ENCODE measurements at places on chromosomes 11 and 22.

DNA sequence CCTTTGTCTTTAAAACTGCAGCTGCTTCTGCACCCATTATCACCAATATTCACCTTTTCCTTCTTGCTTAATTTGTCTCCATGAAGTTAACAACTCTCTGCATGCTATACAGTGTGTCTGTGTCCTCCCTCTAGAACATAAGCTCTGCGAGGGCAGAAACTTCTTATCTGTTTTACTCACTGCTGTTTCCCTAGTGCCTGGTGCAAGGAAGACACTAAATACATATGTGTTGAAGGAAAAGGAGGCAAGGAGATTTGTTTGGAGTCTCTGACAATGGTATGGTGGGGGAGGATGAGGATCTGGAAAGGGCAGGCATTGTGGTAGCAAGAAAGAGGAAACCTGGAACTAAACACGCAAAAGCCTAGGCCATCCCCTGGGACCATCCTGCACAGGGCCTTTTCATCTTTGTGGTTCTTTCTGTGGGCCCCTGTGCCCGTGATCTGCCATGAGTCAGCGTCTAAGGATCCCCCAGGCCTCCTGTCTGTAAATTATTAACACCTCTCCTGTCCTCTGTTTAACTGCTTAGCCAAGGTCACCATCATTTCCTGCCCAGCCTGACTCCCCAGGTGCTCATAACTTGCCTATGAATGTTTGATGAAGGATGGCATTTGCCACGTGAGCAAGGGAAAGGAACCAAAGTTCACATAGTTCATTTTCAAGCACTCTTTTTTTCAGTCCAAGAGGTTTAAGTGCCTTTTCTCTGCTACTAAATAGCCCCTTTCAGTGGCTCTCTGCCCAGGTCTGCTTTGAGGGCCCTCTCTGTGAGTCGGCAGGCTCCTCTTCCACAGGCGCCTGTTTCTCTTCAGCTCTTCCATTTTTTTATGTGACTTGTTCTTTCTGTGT is 131.1 kb downstream of the RASSF10 start:
- DNase-seq, result no peak

DNA sequence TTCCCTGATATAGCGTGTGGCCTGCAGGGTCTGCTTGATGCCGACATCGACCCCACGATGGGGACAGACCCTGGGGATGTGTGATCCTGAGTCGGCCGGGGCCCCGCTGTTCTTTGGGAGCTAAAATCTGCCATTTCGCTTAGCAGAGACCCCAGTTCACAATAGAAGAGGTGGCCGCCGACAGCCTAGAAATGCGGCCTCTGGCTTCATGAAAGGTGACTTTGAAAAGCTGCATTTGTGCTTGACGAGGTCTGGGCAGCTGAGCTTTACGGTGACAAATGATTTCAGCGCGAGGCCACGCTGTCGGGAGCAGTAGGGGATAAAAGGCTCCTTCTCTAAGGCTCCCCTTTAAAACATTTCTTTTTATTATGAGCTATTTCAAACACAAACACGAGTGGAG is 71.7 kb downstream of the RPS6KA4 start:
- DNase-seq, result no peak

DNA sequence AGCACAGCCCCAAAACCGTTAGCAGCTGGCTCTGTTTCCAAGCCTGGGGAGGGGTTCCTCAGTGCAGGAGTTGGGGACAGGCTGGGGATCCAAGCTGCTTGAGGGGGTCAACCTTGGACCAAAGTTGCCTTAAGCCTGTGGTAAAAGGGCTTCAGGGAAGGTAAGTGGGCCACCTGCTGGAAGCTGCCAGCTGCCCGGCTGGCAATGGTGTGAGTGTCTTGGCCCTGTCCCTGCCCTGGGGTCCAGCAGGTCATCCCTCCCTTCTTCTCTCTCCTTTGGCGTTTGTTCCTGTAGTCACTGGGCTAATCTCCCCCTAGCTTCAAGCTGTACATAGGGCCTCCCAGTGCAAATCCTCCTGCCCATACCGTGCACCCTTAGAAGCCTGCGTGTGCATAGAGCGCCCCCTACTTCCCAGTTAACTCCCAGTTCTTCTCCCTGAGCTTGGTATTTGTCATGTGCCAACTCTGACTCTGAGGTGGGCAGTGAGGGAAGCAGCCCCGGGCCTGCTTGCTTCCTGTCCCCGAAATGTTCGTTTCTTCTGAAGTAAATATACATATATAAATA is 4.4 kb downstream of the TMEM258 start:
- peak; percentile 51 for DNase-seq

- DNase-seq, result no peak
These were observed 3.5 kb upstream of the UVRAG start for GRCh38 chr11:75811485-75811884.

- peak; percentile 72 for DNase-seq
These were observed 23.9 kb upstream of the LYVE1 start for GRCh38 chr11:10592331-10592730.

- no peak for DNase-seq
These were observed 23.1 kb downstream of the DDIAS start for GRCh38 chr11:82924522-82925224.

GRCh38 chr22:19832476-19833108 is 22.1 kb downstream of the GNB1L start:
- peak; percentile 19 for DNase-seq

DNA sequence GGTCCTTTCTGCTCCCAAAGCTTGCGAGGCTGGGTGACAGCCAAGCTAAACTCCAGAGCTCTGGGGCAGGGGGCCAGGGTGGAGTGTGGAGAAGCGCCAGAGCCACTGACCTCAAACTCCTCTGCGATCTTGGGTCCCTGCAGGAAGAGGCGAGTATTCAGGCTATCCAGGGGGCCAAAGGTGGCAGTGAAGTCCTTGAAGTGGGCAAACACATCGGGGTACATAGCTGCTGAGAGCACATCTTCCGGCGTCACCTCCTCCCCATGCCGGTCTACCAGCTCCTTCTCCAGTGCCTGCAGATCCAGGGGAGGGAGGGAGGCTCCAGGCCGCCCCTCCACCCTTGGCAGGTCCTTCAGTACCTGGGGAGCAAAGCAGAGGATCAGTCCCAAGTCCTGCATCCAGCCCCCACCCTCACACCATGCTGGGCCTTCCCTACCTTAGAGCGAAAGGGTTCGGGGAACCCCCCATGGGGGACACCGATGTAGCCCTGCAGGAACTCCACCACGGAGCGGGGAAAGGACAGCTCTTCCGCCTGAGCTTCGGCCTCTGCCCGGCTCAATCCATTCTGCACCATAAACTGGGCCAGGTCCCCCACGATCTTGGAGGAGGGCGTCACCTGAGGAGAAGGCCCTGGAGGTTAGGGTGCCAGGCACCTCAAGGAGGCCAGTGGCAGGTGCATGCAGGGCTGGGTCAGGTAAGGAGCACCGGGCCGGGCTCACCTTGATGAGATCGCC is 6.4 kb downstream of the RCE1 start:
- DNase-seq, result no peak

DNA sequence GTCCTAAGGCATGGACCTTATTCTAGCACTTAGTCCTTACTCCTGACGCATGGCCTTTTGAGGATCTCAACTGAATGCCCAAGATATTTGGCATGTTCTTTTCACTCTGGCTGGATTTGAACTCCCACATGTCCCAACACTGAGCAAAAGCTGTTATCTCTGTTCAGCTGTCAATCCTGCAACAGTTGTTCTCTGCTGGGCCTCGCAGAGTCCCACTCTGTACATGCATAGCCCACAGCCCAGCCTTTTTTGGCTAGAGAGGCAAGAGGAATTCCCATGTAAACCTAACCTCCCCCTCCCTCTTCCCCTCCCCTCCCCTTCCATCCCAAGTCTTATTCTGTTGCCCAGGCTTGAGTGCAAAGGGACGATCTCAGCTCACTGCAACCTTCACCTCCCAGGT is 21.8 kb upstream of the DRG1 start:
- DNase-seq, result no peak

- peak; percentile 33 for DNase-seq
These were observed 6.7 kb downstream of the CENPM start for GRCh38 chr22:41939981-41940831.

DNA sequence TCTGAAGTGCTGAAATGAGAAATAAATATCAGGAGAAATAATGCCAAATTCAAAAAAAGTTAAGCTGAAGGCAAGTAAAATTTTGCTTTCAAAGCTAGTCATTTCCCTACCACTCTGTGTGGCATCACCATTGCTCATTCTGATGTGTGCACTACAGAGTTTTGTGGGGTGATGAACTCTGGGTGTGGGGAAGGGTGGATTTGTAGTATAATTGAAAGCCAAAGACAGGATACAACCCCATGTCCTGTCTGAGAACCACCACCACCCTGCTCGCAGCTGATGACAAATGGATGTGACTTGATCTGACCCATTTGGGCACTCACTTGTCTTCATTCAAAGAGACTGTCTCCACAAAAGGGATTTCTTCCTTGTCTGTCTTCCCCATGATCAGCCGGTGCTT is 19.3 kb upstream of the TMEM9B start:
- no peak for DNase-seq

- DNase-seq, result no peak
These were observed 64.4 kb upstream of the HORMAD2 start for GRCh38 chr22:30015846-30016245.

DNA sequence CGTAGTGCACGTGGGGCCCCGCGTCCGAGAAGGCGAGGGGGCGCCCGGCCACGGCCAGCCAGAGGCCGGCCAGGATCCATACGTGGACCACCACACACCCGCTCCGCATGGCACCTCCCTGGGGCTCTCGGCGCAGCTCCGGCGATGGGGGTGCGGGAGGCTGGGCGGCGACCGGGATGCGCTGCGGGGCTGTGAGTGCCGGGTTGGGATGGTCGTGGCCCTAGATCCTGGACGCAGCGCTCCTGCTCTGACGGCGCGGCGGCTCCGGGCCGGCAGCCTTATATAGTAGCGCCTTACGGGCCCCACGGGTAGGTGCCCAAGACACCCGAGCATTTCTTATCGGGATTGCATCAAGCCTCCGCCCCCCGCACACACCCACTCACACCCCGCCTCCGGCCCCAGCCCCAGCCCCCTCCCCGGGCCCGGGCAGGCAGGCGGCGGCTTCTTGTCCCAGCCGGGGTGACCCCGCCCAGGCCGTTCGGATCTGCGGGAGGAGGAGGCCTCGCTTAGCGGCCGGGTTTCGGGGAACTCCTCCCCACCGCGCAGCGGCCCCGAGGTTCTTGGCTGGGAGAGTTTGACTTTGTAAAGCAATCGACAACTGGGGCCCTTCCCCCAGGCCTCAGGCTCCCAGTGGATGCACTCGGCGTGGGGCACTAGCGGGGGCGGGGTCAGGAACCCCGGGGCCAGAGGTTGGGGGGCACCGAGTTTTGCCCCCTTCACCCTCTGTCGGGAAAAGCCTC is at the start of gene FGF19:
Gene FGF19 (minus strand): TSS at position 255 of the 740 bp plus-strand sequence. CDS start 146 bp downstream, at position 109.
- DNase-seq, result no peak

DNA sequence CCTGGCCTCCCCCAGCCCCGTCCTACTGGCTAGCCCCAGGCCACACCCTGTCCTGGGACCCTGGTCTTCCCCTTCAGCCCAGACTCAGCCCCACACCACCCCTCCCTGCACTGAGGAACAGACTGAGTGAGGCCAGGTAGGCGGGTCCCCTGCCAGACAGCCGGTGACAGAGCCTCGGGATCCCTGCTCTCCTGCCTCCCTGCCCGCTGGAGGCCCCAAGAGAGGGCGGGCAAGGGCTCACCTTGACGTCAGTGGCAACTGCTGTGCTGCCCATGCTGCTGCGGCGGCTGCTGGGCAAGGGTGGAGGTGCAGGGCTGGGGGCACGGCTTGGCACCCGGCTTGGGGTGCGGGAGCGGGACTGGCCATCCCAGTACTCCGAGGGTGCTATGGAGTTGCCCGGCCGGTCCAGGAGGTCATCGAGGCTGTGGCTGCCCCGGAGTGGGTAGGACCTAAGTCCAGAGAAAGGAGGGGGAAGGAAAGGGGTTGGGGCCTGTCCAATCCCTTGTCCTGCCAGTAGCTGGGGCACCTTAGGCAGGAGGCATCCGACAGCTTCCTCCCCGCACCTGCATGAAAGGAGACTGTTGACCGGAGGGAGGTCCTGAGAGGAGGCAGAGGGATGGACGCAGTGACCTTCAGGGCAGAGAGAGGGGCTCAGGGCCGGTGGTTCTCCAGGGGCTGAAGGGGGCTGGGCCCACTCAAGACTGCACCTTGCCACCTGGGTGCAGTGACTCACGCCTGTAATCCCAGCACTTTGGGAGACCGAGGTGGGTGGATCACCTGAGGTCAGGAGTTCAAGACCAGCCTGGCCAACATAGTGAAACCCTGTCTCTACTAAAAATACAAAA is 2.2 kb upstream of the SLC16A8 start:
- no peak for DNase-seq

DNA sequence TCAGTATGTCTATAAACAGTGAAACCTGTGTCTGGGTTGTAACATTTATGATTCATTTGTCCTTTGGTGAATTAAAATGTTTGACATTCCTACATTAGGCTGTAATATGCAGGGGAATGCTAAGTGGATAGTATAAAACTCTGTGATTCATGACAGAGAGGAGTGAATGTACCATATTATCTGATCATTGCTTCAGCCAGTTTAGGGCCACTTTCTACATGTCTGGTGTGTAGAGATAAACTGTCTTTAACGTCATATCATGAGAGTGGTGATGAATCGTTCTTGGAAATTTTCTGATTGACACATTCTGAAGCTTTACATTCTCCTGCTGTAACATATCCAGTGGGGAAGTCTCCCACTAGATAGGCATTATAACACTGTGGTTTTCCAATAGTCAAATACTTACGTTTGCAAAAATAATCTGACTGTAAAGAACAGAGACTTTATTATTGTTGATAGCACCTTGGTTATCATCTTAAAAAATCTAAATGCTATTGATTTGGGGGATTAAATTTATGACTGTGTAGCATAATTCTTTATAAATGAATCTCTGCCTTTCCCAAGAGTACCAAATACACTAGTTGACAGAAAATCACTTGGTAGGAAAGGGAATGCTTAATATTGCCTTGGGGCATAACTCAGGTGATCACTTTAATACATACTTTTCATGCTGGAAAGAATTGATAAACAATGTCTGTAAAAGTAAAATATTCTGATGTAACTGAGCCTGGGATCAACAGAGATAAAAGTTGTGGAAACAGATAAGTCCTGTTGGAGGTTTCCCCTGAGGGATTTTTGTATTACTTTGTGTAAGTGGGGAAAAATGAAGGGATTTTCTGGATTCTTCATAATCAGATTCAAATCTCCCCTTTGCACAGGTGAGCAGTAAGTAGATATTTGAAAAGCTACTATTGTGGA is 427.9 kb downstream of the JRKL start:
- no peak for DNase-seq

GRCh38 chr11:1233351-1234053 is 10.6 kb downstream of the MUC5B start:
- no peak for DNase-seq

DNA sequence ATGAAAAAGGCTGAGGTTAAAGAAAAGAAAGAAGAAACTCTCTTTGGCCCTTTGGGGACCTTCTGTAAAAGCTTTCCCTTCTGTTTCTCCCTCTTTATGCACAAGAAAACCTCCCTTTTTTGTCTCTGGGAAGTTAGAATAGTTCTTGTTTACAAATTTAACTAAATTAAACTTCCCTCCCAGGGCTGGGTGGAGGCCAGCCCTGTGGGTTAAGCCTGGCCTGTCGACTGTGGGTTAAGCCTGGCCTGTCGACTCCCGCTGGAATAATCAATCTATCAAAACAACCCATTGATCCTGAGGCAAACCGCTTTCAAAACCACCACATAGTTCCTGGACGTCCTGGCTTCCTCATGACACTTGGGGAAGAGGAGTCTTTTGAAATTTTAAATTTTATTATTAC is 1.2 kb upstream of the DRG1 start:
- DNase-seq, result no peak
